ENCODE measurements at places on chromosomes 1 and 21.

DNA sequence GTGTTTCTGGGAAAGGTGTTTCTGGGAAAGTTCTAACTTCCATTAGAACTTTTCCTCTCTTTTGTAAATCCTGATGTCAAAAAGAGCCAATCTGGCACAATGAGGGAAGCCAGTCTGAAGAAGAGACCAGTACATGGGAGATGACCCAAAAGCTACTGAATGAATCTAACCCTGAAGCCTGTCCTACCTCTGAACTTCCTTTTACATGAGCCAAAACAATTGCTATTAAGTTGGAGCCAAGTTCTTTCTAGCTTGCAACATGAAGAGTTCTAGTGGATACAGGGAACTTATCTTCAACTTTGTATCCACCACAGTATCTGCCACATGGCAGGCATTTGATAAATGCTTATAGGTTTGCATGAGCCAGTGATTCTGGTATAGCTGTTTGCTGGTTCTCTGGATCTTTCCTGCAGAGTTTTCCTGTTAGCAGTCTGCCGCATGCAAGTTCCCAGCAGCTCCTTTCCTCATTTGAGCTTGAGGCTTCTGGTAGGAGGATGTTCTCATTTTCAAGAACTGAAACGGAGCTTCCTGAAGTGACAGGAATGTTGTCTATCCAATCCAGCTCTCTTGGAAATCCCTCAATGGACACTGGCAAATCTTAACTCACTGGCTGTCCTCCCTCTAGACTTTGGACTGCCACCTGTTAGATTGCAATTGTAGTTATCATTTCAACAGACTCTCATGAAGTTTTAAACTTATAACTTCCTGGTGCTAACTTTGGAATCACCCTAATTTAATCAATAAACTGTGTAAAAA is 73.1 kb upstream of the LPGAT1 start:
- no peak for DNase-seq

DNA sequence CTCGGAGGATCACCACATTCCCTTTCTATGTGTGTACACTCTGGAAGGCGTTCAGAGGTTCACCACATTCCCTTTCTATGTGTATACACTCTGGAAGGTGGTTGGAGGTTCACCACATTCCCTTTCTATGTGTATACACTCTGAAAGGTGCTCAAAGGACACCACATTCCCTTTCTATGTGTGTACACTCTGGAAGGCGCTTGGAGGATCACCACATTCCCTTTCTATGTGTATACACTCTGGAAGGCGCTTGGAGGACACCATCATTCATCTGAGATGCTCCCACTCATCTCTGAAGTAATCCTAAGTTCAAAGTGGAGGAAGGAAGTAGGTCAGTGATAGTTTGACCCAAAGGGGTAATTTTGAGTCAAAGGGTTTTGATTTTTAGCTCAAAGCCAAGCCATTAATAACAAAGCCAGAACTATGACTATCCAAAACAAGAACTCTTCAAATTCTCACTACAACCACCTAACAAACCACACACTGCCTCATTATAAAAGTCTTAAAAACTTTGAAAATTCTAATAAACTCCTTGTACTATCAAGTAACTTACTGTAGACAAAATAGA is 32.9 kb downstream of the NRIP1 start:
- DNase-seq, result no peak

GRCh38 chr1:61253059-61253735 is 170.8 kb downstream of the NFIA start:
- no peak for DNase-seq

DNA sequence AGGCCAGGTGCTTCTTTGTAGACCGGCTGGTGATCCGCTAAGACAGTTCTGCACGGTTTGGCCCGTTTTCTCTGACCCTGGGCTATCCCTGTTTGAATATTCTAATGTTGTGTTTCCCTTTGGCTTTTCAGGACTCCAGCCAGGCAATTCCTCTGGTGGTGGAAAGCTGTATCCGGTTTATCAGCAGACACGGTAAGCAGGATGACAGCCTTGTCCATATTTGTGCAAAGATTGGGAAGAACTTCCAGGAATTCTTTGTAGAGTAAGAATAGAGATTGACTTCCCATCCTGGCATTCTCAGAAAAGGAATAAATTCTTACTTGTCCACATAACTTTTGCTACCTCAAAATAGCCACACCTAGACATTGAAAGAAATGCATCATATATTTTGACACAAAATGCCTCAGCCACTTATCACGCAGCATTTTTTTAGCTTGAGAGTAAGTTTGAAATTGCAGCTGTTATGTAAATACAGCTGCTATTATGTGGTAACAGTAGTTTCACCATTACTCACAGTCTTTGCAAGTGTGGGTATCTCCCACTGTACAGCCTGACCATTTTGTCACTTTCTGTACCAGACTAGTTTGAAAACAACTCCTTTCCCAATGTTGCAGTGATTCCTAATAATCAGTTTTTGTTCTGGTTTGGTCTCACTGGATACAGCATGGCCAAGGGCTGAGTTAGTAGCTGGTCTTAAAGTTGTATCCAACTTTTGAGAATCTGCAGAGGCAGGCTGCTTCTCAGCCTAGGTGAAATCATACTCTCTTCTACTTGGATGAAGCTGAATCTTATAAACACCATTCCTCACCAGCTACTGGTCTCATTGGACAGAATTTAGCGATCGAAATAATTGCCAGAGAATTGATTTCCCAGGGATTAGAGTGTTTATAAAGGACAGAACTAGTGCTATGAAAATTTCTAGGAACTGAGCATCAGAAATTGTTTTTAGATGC is 40.0 kb upstream of the IKBKE start:
- DNase-seq, result no peak

DNA sequence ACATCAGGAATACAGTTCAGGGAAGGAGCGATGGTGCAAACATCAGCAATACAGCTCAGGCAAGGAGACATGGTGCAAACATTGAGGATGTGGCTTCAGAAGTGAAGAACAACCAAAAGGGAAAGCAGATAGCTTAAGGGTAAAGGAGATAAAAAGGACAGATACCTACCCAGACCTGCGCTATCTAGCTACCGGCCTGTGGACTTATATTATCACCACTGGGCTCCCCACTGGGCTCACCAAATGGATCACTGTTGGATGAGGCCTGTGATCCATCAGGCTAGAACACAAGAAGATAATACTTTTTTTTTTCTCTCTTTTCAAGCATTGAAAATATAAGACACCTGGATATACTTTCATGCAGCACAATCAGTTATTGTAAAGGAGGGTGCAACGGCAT is 44.7 kb upstream of the C8B start:
- DNase-seq, result no peak

DNA sequence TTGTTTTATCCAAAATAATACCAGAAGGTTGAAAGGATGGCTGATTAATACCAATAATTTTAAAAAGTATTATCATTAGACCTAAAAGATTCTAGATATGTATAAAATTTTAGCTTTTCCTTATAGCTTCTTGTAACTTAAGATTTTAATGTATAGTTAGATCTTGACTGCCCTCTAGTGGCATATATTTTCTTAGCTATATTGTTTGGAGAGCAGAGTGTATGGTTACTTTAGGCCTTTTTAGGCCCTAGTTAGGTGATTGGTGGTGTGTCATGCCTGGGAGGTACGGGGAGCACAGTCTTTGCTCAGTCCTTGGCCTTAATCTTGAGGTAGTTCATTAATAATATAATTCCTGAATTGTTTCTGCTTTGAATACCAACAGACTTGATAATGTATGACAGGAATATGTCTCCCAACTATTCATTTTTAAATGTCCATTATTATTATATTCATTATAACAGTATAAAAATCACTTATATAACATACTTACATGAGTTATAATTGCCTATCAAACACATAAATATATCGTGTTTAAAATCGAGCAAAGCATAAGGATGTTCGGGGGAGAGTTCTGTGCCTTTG is 328.4 kb downstream of the ZP4 start:
- no peak for DNase-seq

GRCh38 chr1:114093624-114094362 is 59.9 kb downstream of the SYT6 start:
- no peak for DNase-seq

DNA sequence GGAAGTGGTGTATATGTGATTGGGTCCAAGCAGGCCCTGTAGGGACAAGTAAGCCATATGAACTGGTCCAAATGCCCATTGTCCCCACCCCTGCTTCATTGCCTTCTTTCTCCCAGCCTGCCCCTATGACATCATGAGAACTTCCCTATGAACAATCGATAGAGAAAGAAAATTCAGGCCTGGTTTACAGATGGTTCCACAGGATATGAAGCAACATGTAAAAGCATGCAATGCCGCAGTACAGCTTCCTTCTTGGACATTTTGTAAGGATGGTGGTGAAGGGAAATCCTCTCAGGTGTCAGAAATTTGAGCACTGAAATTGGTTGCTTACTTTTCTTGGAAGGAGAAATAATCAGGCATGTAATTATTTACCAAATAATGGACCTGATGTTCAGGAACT is 581.7 kb downstream of the MRPL39 start:
- no peak for DNase-seq

DNA sequence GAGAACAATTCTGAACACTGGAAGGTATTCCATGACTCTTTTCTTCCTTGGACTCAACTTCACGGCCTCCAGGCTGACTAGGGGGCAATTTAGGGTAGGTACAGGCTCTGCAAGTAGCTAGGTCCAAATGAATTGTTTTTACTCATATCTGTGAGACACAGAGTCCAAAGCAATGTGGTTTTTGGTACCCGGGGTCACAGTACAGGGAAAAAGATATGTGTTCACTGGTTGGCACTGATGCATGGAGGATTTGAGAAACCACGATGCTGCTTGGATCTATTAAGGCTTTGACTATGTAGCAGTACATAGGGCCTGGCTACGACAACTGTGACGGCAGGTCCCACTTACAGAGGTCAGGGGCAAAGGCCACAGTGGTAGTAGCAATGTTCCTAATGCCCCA is 200.6 kb downstream of the DUSP10 start:
- no peak for DNase-seq

GRCh38 chr1:37477198-37477931 is 3.0 kb downstream of the ZC3H12A start:
- DNase-seq, result no peak

GRCh38 chr21:44999428-44999971 is 59.7 kb downstream of the SLX9 start:
- no peak for DNase-seq

DNA sequence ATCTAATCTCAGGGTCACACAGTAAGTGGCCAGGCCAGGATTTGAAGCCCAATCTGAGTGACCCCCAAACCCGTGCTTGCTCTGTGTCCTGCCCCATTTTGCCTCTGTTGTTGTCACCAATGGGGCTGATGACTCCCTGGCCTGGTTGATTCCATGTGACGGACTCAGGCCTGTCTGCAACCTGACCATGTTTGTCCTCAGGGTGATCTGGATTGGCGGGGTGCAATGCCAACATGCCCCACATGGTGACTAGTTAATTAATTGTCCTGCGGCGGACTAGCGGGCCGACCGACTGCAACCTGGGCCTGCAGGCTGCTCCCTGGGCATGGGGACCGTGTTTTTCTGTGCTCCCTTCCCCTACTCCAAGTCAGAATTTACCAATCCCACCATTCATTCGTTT is 256.3 kb downstream of the MATN1 start:
- DNase-seq, result no peak

DNA sequence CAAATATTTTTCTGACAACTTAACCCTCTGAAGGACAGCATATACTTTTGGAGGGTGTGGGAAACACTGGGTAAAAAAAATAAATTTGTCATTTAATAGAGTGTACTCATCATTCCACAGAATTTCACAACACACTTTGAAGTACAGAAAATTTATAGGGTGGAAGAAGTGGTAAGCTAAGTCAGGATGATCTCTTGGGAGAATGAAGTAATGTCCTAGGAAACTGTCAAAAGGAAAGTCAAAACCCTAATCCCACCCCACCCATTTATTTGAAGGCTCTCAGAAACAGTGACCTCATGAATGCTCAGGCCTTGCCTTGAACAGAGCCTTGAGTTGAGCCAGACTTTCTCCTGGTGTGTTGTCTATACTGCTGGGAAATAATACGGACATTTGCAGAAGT is 7.3 kb upstream of the UAP1 start:
- no peak for DNase-seq

DNA sequence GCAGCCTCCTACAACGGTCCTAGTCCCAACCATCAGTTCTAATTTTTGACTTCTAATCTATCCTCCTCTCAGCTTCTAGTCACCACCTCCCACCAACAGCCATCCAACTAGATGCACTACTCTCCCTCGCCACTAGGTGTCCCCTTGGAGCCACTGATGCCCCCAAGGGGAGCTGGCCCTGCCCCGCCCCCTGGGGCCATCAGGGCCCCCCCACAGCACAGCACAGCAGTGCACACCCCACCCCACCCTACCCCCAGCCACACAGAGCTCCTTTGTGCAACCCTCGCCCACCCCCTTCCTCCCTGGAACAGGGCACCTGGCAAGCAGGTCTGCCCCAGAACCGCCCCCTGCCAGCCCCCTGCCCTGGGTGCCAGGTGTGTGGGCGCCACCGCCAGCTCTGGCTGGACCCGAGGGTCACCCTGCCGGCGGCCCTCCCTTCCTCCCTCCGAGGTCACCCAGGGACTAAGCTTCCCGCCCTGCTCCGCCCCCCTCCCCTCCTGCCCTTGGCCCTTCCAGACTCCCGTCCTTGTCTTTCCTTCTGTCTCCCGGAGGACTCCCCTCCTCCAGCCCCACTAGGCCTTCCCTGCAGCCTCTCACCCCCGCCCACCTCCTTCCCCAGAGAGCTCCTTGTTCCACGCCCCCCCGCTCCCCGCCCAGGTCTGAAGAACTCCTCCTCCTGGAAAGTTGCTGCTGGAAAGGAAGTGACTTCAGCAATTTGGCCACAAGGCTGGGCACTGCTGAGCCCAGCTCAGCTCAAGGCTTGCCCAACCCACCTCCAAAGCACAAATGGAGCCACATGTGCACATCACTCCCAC is 47.0 kb downstream of the AHDC1 start:
- DNase-seq, result peak; percentile 73

DNA sequence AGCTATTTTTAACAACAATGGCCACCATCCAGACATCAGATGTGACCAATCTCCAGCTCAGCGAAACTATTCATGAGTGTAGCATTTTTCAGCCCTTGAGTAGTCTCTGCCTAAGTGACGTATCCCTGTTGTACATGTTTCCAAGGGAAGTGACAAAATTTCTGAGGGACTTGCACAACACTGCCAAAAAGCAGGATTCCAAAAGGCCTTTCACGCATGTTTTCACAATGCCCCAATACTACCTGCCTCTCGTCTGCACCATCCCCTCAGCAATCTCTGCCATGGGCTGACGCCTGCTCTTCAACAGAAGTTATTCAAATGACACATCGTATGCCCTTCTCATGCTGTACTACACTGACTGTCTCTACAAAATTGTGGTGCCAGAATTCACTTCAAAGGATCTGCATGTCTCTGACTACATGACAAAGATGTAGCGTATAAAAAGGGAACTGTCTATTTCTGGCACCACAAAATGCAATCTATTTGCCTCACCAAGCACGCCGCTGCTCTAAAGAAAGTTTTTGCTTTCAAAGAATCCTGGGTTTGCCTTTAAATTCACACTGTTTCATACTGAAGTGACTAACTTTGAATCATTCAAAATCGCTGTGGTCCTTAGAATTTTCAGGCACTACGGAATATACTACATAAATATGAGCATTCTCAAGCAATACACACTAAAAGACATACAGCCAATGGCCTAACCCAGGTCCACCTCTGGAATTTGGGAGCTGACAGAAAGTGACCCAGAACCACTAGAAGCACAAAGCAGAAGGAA is 32.9 kb downstream of the JAK1 start:
- DNase-seq, result no peak
